ENCODE measurements at places on chromosomes 16 and 17. TPM values are rescaled to one million over a fixed set of nuclear protein-coding genes. Genes with fewer than 3 reads are reported as not detected.
A peak's percentile ranks its signal among the peaks of the same experiment; 100 is the strongest.

GRCh38 chr17:15957206-15957605, 12.3 kb downstream of the ADORA2B start:
- H3K27ac ChIP-seq, result no peak overlapping the region
- no peak overlapping the region for H3K4me3 ChIP-seq
- no peaks in the 10 kb centered on the region for H3K27me3 ChIP-seq

DNA sequence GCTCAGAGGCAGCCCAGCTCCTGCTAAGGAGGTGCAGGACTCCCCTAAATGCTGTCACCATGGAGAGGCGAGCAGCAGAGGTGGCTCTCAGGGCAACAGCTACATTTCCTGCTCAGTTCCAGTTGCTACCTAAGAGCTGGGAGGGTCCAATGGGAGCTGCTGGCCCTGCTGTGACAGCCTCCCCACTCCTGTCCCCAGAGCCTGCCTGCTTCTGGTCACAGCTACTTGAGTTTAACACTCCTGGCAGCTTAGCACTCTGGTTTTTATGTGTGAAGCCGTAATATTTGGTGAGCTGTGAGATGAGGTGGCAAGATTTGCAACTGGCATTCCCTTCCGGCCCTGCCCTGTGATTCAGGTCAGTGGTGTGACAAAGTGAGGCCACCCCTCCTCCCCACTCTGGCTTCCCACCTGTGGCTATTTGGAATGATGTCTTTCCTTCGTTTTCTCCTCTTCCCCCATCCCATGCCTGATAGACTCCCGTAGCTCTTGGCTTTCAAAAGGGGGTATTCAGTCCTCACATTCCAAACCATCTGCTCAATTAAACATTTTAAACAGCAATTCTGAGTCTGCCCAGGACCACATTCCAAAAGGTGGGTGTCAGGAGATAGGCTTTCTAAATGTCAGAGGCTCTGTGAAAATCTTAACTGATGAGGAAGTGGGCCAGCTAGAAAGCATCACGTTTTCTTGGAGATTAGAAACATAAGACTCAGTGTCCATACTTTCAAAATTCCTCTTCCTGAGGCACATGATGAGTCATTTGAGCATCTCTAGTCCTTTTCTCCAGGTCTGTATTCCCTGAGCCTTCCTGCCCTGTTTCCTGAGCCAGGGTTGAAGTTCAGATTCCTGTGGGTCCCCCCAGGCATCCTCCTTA, 42.6 kb upstream of the SKAP1 start:
- H3K4me3 ChIP-seq, result no peak overlapping the region
- H3K27me3 ChIP-seq, result peaks cover 18% of the 10 kb centered on the region
- H3K4me1 ChIP-seq, result no peaks in the 10 kb centered on the region
- H3K36me3 ChIP-seq, result no peaks in the 10 kb centered on the region
- no peak overlapping the region for H3K27ac ChIP-seq
- no peak for DNase-seq

Gene PHAF1
- 19.5 TPM for total RNA-seq

DNA sequence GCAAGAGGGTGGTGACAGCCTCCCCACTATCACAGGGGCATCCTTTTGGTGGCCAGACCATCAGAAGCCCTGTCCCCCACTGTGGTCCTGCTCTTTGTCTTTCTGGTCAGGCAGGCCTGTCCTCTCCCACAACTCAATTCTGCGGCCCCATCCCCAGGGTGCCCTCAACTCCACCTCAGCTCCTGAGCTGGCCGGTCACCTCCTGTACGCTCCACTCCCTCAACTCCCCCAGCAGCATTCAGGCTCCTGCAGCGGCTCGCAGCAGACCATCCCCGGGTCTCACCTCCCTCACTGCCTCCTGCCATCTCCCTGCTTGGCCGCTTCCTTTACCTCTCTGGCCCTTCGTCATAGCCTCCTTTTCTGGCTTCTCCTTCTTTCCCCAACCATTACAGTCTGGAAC, 43.4 kb upstream of the MTSS2 start:
- H3K27ac ChIP-seq, result no peak overlapping the region
- H3K36me3 ChIP-seq, result no peaks in the 10 kb centered on the region
- DNase-seq, result no peak
- peaks cover 53% of the 10 kb centered on the region for H3K4me1 ChIP-seq

DNA sequence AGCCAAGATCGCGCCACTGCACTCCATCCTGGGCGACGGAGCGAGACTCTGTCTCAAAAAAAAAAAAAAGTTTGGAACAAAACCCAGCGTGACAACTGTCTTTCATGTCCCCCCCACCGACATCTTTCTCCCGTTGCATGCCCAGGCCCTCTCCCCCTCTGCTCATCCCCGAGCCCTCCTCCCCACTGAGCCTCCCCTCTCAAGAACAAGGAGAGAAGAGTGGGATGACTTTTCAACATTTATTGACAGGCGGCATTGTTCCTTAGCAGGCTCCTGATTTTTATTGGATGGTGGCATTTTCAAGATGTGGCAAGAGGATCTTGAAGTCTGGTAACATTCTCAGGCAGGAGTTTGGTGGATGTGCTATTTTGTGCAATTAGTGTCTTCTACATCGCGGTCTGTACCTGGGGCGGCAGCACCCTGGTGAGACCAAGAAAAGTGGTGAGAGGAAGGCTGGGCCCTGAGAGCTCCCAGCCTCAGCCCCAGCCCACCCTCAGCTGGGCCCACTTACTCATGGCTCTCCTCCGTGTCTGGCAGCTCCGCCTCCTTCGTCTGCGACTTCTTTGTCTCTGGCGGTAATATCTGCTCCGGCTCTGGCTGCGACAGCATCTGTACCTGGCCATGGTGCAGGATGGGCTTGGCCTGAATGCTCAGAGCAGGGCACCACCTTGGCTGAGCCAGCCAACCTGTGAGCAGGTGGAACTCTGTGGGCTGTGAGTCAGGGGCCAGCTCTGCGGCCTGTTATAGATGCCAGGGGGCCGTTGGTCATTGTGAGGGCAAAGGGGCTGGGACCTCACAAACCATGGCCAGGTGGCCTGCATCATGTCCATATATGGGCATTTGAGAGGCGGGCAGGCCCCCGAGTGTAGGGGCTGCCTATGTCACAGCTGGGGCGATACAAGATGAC, at the start of gene PRM1:
Gene PRM1, minus strand, starts transcription at position 715 of the 907 bp plus-strand sequence. Its CDS starts 92 bp downstream, at position 623.
- H3K4me1 ChIP-seq, result no peaks in the 10 kb centered on the region
- H3K36me3 ChIP-seq, result no peaks in the 10 kb centered on the region
- no peak within 1 kb of the TSS for H3K27ac ChIP-seq
- DNase-seq, result no peak
- H3K4me3 ChIP-seq, result no peak within 1 kb of the TSS
- H3K27me3 ChIP-seq, result no peaks in the 10 kb centered on the region

DNA sequence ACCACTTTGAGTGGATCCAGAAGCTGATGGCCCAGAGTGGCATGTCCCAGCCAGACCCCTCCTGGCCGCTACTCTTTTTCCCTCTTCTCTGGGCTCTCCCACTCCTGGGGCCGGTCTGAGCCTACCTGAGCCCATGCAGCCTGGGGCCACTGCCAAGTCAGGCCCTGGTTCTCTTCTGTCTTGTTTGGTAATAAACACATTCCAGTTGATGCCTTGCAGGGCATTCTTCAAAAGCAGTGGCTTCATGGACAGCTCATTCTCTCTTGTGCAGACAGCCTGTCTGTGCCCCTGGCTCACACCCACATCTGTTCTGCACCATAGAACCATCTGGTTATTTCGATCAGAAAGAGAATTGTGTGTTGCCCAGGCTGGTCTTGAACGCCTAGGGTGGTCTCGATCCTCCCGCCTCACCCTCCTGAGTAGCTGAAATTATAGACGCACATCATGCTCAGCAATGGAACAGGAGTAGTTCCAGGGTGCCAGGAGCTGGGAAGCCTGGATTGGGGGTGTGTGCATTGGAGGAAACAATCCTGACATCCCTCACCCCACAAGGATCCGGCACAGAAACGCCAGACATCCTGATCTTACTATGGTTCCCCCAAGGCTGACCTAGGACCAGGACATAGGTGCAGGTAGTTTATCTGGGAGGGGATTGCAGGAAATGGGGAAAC, 4.6 kb downstream of the PRSS21 start:
- no peak overlapping the region for H3K27ac ChIP-seq
- no peak for DNase-seq
- H3K4me3 ChIP-seq, result no peak overlapping the region
- H3K27me3 ChIP-seq, result peaks cover 5% of the 10 kb centered on the region
- H3K4me1 ChIP-seq, result no peaks in the 10 kb centered on the region

Gene KRT36
- not detected for total RNA-seq

- no peaks in the 10 kb centered on the region for H3K27me3 ChIP-seq
- H3K36me3 ChIP-seq, result no peaks in the 10 kb centered on the region
- no peak overlapping the region for H3K4me3 ChIP-seq
- H3K27ac ChIP-seq, result no peak overlapping the region
Measured at GRCh38 chr17:66469890-66470289, 167.5 kb downstream of the PRKCA start.

Gene HEXIM1
- total RNA-seq, result 21.3 TPM

GRCh38 chr17:42536048-42536371, at the start of gene NAGLU:
Gene NAGLU, plus strand, starts transcription at chr17:42536241. Its CDS starts 32 bp downstream, at chr17:42536273.
- peak; percentile 98 for DNase-seq
- no peaks in the 10 kb centered on the region for H3K36me3 ChIP-seq
- H3K27me3 ChIP-seq, result no peaks in the 10 kb centered on the region
- peaks cover 28% of the 10 kb centered on the region for H3K4me1 ChIP-seq
- peak within 1 kb of the TSS; percentile 92 for H3K27ac ChIP-seq

- H3K4me3 ChIP-seq, result peak overlapping the region; percentile 74
- DNase-seq, result peak; percentile 39
- H3K4me1 ChIP-seq, result peaks cover 6% of the 10 kb centered on the region
Measured at GRCh38 chr17:2055292-2056205, 646 bp downstream of the HIC1 start.

Gene NOD2
- 0.21 TPM for total RNA-seq

Measured in psoas muscle (tissue), 8 donors.